ENCODE measurements at places on chromosomes 7 and 10.

DNA sequence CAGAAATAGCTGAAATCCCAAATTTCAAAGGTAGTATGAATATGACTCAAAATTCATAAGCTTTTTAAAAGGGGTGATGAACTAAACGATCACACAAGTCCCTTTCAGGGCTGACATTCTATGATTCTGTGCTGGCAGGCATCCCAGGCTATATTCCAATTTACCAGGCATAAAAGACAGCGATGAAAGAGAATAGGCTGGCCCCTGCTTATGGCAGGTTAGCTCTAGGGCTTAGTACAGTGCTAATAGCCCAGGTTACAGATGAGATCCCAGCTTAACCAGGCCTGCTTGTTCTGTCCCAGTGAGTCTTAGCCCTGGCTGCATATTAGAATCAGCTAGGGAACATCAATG is 56.4 kb downstream of the CDHR3 start:
- no peak for DNase-seq

GRCh38 chr10:110619514-110620397 is 24.4 kb upstream of the RBM20 start:
- DNase-seq, result no peak

- DNase-seq, result no peak
These were observed 14.8 kb downstream of the ZNF316 start for GRCh38 chr7:6651851-6652445.

- no peak for DNase-seq
These were observed 1673.4 kb downstream of the REEP3 start for GRCh38 chr10:65194555-65194954.

GRCh38 chr10:88507826-88508453 is 75.2 kb downstream of the RNLS start:
- DNase-seq, result no peak

GRCh38 chr10:102435529-102436233 is 3.3 kb upstream of the CUEDC2 start:
- DNase-seq, result peak; percentile 43

DNA sequence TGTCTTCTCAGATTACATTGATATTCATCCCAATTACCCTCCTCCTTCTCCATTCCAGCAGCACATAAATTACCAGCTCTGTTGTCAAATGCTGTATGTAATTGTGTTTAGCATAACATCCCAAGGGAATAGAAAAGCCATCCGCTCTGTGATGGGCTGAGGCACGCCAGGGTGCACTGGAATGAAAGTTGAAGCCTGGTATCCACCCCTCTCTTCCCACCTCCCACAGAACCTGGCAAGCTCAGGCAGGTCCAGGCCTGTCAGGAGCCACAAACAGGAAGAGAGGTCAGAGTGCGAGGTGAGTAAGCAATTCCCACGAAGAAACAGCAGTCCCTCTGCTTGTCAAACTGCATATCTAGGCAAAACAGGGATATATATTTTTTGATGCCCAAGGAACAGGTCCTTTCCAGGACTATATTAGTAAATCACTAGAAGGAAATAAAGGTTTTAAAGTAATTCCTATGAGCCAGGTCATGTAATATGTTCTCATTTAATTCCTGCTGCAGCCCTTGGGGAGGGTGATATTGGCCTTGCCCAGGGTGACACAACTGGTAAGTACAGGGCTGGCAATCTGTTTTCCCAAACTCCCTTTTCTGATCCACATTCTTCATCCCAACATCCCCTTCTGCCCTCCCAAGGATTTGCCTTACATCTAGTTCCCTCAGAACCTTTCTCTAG is 155.6 kb upstream of the GHITM start:
- DNase-seq, result no peak

DNA sequence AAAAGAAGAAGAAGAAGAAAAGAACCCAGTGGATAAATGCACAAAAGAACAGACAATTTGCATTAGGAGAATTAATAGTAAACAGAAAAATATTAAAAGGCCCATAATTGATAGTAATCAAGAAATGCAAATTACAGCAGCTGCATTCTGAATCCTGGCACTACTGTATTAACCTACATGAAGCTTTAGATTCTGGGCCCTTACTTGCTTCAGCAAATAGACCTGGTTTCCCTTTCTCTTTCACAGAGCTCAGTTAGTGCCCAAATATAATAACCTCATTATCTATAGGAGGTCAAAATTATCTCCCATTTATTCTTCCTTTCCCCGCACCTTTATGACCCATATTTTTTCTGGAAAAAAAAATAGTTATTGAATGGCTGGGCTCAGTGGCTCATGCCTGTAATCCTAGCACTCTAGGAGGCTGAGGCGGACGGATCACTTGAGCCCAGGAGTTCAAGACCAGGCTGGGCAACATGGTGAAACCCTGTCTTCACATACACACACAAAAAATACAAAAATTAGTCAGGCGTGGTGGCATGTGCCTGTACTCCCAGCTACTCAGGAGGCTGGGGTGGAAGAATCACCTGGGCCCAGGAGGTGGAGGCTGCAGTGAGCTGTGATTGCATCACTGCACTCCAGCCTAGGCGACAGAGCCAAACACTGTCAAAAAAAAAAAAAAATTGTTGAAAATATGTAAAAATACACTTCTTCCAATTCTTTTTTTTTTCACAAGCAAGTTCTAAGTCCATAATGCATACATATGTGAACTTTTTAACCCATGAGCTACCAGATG is 36.0 kb upstream of the PIK3AP1 start:
- DNase-seq, result peak; percentile 37

DNA sequence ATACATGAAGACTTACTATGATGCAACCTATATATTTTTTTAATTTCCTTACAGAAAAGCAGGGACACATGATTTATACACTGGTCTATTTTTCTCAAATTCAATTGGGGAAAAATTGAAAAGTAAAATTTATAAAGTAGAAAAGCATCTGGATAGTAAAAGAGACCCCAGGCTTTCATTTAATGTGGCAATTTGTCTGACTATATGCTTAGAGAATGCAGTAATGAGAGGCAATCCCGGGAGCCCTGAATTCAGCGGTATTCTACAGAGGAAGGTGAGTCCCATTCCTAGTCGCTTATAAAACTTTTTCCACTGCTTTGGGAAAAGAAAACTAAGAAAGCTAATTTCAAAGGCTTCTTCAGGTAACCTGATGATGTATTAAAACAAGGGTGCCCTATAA is 167.1 kb downstream of the SEMA3D start:
- DNase-seq, result no peak

DNA sequence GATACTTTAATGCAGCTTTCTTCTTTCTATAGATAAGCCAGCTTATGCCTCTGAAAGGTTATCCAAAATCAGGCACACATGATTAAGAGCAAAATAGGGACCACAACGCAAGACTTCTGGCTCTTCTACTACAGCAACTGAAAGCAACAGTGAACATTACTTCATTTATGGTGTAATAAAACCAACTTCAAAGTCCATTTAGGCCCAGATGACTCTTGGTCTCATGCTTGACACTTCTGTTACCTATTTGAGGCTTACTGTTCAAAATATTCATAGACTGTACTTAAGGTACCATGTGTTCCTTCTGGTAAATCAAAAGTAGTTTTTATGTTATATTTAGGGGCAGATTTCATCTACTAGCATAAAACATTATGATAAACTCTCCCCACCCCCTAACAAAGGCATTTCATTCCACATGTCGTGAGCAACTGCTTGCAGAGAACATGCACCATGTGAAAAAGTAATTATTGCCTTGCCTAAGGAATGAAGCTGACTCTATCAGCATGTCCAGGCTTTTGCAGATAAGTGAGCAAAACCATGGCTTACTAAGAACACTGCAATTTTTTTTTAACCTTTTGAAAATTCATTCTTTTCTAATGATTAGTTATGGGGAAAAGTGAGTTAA is 154.9 kb upstream of the ITGB1 start:
- no peak for DNase-seq

DNA sequence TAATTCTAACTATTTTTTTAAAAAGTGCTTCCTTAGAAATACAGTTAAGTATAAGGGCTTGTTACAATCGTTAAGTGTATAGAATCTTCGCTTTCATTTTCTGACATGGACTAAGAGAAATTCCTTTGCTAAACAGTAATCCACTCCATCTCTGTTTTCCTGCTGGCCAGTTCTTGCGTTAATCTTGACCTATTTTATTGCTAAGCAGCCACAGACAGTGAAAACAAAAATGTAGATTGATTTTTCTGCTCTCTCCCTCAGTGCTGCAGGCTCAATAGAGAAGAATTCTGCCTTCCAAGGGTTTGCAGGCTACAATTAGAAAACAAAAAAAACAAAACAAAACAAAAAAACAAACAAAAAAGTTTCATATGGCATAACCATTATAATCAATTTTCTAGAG is 310.4 kb upstream of the ADARB2 start:
- DNase-seq, result no peak

DNA sequence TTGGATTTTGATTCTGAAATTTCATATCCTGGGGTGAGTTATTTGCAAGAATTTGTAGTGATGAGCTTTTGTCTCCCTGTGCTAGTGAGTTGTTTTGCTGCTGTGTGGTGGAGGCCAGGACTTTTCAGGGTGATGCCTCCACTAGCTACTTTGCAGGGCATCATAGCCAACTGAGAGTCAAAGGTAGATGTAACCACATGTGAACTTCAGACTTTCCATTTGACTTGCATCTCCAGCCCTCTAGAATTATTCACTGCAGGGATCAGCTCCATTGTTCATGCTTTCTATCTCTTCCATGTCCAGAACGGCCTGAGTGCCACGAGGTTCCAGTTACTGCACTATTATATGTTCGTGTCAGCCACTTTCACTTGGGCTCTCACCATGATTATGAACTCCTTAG is 534.3 kb downstream of the GRM8 start:
- no peak for DNase-seq

DNA sequence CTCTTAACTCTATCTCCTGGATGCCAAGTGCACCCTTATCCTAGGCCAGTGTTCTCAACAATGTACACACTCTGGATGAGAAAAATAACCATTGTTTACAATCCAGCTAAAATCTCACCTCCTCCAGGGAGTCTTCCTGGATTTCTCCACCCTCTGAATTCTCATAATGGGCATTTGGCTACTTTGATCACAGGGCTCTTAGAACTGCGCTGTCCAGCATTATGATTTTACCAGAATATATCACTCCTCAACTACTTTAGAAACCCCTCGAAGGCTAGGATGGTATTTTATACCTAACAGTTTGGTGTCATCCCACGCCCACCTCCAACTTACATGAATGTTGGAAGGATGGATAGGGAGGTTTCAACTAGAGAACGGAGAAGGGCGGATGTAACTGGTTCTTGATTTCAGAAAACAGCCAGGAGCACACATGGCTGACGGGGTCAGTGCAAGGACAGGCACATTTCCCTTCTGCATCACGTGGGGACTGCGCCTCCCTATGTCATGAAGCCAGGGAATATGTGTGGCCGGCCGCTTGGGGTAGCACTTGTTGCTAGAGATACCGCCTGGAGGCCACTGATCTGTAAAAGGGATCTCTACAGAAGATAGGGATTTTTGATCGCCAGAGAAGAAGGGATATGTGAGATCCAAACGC is 1.2 kb upstream of the ATP6V0E2 start:
- peak; percentile 82 for DNase-seq

DNA sequence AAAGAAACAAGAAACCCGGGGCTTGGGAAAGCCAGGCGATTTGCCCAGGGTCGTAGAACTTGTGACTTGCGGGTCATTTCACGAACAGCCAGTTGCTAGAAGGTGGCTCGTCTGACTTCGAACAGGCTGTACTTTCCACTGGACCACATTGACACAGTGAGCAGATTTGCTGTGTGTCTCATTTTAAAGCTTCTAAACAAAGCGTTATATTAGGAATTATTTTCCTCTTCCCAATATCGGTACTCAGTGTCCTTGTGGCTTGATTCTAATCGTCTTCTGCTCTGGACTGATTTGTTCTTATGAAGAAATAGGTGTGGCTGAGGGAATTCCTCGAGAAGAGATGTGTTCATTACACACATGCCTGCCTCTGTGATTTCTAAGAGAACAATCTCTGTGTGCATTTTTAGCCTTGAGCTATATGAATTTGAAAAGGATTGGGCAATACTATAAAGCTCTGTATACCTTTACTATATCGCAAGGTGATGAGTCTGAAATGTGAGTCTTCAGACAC is 150.0 kb upstream of the PRR15 start:
- DNase-seq, result no peak

- DNase-seq, result no peak
These were observed 2.6 kb upstream of the PLCE1 start for GRCh38 chr10:93991114-93991513.

DNA sequence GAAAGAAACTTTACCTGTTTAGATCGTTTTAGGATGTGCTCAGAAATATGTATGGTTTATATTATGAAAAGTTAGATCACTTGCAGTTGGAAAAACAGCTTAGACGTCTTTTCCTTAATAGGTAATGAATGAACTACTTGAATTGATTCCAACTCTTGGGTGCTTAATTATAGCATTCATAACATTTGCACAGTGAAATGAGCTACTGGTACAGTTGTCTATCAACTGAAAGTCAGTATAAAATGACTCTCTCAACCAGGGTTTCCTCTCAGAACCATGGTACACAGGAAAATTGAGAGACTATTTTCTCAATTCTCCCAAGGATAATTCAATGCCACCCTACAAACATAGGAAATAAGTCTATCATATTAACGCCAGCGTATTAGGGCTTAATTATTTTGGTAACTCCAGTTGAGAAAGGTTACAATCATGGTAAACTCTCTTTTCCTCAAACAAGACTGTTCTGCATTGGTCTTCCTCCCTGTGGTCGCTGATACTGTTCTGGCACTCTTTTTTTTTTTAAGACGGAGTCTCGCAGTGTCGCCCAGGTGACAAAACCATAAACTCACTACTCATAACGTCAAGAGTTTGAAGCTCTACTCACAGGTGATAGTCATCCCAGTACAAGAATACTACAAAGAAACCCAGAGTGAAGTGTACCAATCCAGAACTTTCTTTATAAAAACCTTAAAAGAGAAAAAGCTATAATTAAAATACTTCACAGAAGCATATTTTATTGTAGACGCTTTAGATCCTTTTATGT is 2.0 kb downstream of the ANLN start:
- no peak for DNase-seq

- DNase-seq, result no peak
These were observed 17.5 kb upstream of the ZNF862 start for GRCh38 chr7:149820622-149821190.

DNA sequence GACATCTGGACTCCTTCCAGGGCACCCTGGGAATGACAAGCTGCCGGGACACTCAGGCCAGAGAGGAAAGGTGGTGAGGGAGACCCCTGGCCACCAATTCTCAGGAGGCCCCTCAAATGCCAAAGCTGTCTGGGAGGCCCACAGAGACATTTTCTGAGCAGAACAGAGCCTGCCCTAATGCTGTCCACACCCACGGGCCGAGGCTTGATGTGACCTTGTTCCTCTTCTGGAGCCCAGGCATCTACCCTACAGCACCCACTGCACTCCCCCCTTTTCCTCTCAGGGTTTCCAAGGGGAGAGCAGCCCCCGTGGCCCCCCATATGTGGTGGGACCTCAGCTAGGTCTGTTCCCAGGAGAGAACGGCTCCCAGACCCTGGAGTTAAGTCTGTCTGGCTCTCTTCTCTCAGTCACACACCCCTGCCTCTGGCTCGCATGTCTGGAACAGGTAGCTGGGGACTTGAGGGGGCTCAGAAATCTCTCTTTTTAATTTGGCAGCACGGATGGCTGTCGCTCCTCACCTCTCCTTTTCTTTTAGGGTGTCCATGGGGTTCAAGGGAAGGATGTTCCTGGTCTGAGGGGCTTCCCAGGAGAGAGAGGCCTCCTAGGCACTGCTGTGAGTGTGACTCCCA is 16.8 kb upstream of the VOPP1 start:
- DNase-seq, result no peak

GRCh38 chr10:95864906-95865813 is 42.6 kb upstream of the CC2D2B start:
- peak; percentile 75 for DNase-seq

GRCh38 chr7:32890793-32891042 is 842 bp downstream of the KBTBD2 start:
- DNase-seq, result peak; percentile 76

- DNase-seq, result peak; percentile 23
These were observed 3.0 kb upstream of the EPHB6 start for GRCh38 chr7:142851919-142852318.

Data from inflammatory macrophage treated with lipopolysaccharide for 4 hours (primary cell).